ENCODE measurements at places on chromosomes 16 and 17.
A peak's percentile ranks its signal among the peaks of the same experiment; 100 is the strongest.

GRCh38 chr17:32382526-32383223, 32.7 kb downstream of the ZNF207 start:
- no peak for DNase-seq

- DNase-seq = no peak
These were observed 11.7 kb downstream of the COX11 start for GRCh38 chr17:54956791-54957190.

DNA sequence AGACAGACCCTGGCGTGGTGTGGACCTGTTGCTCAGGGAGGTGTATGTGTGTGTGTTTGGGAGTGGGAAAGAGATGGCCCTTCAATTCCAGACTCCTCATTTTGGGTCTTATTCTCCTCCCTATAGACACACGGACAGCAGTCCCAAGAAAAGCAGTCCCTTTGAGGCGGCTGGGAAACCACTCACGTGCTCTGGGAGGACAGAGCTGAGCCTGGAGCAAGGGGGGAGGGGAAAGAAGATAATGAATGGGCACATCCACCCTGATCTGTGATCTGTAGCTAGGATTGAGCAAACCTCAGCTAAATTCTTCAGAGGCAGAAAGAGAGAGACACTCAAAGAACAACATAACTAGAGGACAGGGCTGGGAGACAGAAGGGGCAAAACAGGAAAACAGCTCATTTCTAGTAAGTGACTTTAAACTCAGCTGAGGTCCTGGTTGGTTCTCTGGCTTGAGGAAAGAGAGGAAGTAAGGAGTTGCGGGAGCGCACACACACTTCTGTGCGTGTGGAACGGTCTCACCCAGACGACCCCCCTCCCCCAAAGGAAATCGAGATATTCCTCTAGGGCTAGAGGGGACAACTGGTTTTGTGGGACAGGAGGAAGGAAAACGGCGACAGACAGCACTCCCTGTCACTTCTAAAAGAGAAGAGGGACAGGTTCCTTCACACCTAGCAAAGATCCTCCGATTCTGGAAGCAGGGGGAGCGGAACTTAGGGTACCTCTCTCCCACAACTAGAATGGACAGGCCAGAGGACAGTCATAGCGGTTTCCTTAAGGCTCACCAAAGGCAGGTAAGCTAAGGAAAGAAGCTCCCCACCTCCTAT, 658 bp downstream of the RAB5C start:
- peak; percentile 22 for DNase-seq

DNA sequence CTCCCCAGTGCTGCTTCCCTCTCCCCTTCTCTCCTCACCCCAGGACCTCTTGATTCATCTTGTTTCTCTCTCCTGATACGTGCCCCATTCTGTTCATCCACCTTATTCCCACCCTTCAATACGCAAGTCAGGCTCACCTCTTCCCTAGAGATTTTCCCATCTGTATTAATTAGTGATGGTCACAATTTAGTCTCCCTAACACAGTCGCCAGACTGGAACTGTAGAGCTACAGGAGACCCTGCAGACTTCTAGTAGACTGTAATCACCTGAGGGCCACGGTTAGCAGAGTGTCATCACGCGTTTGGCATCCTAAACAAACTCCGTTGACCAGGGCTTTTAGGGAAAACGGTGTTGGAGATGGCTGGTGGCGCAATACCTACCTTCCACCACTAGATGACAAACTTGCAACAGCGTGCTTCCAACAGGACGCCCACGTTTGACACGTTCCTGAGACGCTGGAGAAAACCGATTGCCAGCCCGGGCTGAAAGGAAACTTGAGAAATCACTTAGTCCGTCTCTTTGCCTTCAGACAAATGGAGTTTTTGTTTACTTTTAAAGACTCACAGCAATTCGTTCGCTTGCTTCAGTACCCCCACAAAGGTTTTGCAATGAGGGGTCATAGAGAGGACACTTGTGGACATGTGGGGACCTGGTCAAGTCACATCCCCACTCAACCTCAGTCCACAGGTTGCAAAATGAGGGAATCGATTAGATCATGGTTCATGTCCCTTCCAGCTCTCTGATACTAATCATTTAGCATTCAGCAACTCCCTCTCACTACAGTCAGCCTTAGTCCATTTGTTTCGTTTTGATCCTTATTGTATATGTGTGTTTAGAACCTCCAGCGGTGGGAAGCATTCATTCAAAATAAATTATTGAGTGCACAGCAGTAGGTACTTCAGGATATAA, 20.6 kb downstream of the MYL4 start:
- peak; percentile 93 for DNase-seq

- no peak for DNase-seq
These were observed 3.4 kb upstream of the SEC14L5 start for GRCh38 chr16:4954714-4955113.

GRCh38 chr16:78194948-78195347, 95.5 kb downstream of the WWOX start:
- DNase-seq = no peak

- DNase-seq = no peak
These were observed 228.8 kb upstream of the AXIN2 start for GRCh38 chr17:65790241-65790640.

DNA sequence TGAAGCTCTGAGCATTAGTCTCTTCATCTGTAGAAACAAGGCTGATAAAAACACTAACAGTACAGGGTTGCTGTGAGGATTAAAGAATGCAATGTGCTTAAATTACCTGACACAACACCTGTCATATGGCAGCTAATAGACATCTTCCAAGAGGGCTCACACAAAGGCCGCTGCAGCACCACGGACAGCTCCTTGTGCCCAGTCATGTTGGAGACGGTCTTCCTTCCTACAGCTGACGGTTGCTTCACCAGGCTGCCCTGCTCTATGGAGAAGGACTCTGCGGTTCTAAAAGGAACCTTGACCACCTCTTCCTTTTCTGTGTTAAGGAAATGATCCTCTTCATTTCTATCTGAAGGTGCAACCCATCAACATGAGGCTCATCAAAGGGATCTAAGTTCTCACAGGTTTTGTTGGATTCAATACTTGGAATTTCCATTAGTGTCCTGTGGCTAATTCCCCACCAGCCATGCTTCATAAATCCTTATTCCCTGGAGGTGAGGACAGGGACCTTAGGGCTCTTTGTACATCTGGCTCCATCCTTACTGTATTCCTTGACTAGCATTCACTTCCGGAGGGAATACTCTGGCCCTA, 138.9 kb upstream of the CES5A start:
- DNase-seq = peak; percentile 68

DNA sequence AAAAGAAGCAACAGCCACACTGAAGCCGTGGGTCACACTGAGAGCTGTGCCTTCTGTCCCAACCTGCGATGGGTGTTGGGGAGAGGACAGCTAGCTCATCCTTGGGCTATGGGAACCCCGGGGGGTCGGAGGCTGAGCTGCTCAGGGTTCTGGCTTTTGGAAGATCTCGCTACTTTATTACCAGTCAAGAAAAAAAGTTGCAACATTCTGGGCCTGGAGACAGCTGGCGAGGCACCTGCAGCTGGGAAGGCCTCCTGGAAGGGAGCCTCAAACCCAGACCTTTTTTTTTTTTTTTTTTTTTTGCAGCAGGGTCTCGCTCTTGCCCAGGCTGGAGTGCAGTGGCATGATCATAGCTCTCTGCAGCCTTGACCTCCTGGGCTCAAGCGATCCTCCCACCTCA, 24.9 kb downstream of the TPSD1 start:
- no peak for DNase-seq

- DNase-seq = no peak
These were observed 79.9 kb downstream of the LITAF start for GRCh38 chr16:11506741-11507305.

DNA sequence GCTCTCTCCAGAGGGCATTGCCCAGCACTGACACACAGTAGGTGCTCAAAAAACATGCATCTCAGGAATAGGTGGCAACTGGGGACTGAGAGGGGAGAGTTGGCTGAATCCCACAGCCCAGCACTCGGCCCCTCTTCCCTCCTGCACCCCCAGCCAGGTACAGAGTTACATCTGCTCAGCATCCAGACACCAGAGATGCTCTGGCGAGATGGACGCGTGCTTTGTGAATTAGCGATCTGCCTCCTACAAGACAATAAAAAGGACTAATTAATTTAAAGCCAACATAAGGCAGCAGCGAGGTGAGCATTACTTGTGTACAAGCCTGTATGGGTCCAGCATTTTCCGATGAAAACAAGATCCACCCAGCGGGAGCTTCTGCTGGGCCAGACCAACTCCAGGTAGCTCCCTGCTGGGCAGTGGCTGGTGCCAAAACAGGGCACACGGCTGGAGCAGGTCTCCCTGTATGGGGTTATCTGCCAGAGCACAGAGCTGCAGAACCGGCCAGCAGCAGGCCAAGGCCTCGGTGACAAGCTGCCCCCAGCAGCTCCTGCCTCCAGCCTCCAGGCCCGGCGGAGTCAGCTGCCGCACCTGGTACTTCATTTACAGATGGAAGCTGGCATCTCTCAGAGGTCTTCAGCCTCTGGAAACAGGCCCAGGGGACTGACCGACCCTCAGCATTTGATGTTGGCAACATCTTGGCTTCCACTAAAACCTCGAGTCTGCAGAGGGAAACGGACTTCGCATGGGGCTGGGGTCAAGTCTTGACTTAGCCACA, 219.7 kb upstream of the SDK2 start:
- DNase-seq = no peak

DNA sequence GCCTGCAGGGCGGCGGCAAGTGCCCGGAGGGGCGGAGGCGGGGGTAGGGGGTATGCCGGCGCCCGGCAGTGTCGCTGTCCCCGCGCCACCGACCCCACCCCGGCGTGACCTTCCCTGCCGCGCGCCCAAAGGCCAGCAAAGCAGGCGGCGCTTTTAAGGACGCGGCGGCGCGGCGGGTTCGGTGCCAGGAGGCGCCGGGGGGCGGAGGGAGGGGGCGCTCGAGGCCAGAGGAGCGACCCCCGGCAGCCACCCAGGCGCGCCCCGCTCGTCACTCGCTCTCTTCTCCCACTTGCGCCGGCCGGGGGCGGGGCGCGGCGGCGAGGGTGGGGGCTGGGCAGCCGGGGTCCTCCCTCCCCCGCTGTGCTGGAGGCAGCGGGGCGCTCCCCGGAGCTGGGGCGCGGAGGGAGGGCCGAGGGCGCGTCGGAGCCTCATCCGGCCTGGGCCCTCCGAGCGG, 8.6 kb upstream of the BAHCC1 start:
- no peak for DNase-seq

GRCh38 chr16:85844786-85845185, 45.3 kb downstream of the COX4I1 start:
- no peak for DNase-seq

- no peak for DNase-seq
These were observed 25.8 kb downstream of the SMTNL2 start for GRCh38 chr17:4610162-4610561.

- DNase-seq = no peak
These were observed 54.6 kb downstream of the TBC1D16 start for GRCh38 chr17:79981090-79981489.

GRCh38 chr16:82152641-82153112, 17.3 kb downstream of the MPHOSPH6 start:
- no peak for DNase-seq

- DNase-seq = peak; percentile 52
These were observed 32.1 kb downstream of the HELZ start for GRCh38 chr17:67212714-67213417.

- peak; percentile 53 for DNase-seq
These were observed 35.4 kb downstream of the NXPH3 start for GRCh38 chr17:49610883-49611584.

GRCh38 chr17:75996665-75997590, 3.7 kb upstream of the CDK3 start:
- DNase-seq = peak; percentile 96

DNA sequence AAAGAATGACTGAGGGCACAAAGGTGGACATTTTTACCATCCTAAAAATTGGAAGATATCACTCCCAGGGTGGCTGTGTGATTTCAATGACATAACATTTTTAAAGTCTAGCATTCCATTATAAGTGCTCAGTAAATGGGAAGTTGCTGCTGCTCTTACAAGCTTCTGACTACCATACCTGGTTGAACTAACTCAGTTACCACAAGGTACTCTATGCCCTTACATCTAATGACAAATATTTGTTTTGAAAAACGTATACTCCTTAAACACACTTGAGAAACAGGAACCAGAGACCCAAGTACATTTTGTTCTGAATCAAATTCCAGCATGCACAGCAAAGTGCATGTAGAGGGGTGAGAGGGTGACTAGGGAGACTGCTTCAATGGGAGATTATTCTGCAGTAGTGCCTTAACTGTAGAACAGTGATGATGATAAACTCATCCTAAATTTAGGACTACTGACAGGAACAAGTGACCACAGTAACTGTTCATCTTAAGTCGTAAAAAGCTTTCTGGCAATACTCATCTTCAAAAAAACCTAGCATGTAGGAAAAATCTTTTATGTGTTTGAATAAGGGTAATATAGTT, 83.5 kb downstream of the KANSL1 start:
- DNase-seq = no peak

DNA sequence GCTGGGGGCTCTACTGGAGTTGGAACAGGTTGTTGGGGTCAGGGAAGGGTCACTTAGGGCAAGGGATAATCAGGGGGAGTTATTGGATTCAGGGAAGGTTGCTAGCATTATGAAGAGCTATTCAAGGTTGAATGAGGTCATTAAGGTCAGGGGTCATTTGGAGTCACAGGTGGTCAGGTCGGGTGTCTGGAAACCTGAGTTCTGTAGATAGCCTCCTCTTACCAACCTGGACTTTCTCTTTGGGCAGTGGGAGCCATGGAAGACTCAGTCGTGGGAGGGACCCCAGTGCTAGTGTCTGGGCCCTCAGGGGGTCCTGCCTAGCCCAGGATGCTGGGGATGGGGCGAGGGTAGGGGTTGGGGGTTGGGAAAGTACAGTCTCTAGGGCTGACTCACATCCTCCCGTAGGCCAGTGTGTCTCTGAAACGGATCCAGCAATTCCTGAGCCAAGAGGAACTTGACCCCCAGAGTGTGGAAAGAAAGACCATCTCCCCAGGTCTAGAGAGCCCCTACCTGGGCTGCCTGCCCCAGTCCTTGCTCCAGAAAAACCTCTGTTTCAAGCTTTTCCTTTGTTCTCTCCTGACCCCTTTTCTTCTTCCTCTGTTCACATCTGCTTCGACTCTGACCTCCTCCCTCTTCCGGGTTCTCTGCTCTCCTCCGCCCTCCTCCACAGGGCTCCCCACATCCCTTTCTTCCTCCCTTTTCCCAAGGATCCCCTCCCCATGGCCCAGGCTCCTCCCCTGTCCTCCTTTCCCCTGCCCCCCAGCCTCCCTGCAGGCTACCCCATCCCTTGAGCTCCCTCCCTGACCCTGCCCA, 33.5 kb downstream of the ABCC3 start:
- DNase-seq = peak; percentile 40

GRCh38 chr17:73231395-73231794, 30.3 kb downstream of the CPSF4L start:
- no peak for DNase-seq

Measured in epithelial cell of esophagus (primary cell).